ENCODE measurements at places on chromosomes 12 and 14.

GRCh38 chr14:39060818-39061437, 42.1 kb downstream of the SEC23A start:
- DNase-seq, result no peak

GRCh38 chr12:109458086-109458485, 19.0 kb downstream of the KCTD10 start:
- no peak for DNase-seq

DNA sequence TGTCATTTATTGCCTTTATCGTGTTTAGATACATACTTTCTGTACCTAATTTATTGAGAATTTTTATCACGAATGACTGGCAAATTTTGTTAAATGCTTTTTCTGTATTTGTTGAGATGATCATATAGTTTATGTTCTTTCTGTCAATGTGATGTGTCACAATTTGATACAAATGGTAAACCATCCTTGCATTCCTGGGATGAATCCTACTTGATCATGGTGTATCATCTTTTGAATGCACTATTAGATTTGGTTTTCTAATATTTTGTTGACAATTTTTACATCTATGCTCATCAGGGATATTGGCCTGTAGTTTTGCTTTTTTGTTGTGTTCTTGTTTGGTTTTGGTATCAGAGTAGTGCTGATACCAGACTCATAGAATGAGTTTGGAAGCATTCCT, 185.1 kb downstream of the NUBPL start:
- no peak for DNase-seq

DNA sequence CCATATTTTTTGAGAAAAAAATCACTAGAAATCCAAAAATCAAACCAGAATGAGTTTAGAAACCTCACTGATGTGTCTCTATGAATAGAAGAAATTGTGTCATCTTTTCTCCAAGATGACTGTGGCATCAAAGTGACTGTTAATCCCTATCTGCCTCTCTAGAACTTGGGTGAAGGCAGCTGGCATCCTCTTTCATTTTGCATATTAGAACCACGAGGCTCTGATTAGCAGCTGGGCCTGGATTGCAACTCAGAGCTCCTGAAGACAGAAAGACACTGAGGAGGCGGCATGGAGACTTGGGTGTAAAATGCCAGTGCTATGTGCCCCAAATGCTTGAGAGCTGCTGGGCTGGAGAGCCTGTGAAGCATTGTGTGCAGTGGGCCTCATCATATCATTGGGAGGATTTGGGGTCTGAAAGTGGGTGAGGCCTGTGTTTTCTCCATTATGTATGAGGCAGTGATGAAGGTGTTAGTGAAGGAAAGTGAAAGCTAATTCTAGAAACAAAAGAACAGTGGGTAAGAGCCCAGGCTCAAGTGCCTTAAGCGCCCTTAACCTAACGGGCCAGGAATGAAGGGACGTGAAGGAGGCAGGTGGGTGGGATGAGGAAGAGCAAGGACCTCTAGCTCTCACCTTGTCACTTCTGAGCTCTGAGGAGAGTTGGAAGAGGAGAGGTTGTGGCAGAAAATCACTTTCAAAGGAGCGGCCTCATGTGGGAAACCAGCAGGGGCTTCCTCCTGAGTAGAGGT, 26.2 kb downstream of the NKX2-8 start:
- DNase-seq, result no peak

DNA sequence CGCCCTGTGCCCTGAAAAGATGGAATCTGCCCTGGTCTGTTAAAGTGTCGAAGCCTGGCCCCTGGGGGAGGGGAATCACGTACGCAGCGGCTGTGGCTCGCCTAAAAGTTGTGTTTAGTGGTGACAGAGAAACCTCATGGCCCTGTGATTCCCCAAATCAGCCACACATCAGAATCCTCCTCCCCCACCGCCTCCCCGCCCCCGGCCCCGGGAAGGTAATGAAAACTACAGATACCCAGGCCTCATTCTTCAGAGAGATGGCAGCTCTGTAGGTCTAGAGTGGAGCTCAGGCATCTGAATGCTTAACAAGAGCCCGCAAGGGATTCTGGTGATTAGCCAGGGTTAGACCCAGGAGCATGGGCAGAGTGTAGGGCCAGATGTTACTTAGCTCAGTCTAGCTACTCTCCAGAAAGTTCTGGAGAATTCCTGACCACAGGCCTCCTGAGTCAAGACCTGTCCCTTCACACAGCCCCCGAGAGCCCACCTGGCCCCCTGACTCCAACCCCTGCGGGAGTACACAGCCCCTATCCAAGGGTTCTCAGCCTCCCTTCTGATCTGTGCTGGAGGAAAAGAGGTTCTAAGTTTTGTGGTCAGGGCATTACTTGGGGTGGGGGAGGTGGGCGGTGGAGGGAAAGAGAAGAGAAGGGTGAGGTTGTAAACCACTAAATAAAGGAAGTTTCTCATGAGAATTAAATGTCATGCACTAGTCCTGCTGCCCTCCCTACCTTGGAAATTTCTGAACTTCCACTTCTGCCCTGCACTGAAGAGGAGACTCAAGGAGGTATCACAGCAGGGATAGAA, 114.8 kb downstream of the PLXNC1 start:
- DNase-seq, result no peak

GRCh38 chr14:70882776-70883492, 24.3 kb upstream of the PCNX1 start:
- no peak for DNase-seq

DNA sequence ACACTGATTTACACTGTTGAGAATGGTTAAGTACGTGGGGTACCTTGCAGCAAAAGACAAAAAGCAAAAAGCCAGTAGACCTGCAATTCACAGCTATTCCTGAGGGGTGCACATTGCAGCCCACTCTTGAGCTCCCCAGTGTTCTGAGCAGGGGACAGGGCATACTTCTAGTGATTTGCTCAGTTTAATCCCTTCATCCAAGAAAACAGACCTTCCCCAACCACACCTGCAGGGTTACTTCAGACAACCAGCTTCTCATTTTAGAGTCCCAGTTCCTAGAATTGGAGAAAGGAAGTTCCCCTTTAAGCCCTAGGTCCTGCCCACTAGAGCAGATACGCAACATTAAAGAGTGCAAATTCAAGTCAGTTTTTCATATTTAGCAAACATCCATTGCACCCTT, 3.6 kb upstream of the WSB2 start:
- no peak for DNase-seq

DNA sequence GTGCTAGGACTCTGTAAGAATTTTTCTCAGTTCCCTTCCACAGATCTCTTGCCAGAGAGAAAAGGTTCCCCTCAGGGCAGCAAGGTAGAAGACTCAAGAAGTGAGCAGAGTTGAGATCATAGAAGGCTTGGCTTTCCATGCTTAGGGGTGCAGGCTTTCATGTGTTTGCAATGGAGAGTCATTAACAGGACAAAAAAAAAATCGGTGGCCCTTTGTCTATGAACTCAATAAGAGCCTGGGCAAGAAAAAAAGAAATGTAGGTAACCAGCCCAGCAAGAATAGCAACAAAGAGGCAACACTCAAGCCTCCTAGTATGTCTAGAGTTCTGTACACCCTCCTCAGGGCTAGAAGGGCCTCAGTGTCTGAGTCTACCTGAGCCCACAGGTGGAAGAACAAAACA, 23.4 kb upstream of the LRP6 start:
- DNase-seq, result no peak

- no peak for DNase-seq
Measured at GRCh38 chr12:10205220-10205807, 7.4 kb upstream of the GABARAPL1 start.

- DNase-seq, result no peak
Measured at GRCh38 chr12:132429946-132430643, 59.9 kb upstream of the FBRSL1 start.

DNA sequence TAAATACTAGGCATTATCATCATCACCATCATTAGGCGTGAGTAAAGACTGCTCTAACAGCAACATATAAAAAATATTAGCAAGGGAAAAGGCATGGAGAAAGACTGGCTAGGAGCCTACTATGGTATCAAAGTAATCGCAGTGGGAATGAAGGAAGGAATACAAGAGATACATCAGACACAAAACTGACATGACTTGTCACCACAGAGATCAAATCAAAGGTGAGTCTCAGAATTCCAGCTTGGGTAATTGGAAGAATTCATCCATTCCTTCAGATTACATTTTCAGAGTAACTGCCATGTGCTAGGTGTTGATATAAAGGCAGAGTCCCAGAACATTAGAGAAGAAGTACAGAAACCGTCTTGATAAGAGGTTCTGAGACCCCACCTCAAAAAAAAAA, 10.2 kb downstream of the ZBTB25 start:
- DNase-seq, result no peak

DNA sequence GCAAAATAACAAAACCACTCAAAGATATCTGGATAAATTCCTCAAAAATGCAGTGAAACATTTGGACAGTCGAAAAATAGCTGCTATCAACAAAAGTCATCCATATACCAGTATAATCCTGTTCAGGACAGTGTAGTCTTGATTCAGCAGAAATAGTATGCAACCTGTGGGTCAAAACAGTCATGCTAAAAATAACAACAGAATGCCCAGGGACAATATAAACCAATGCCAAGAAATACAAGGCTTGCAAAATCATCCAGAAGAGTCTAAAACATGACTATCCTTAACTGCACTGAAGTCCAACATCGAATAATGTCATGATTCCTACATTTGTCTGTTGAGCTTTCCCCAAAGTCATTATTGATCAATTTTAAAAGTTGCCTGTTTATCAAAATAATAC, 425.9 kb downstream of the FSCB start:
- no peak for DNase-seq

GRCh38 chr12:1978078-1978862, 26.0 kb downstream of the DCP1B start:
- no peak for DNase-seq

DNA sequence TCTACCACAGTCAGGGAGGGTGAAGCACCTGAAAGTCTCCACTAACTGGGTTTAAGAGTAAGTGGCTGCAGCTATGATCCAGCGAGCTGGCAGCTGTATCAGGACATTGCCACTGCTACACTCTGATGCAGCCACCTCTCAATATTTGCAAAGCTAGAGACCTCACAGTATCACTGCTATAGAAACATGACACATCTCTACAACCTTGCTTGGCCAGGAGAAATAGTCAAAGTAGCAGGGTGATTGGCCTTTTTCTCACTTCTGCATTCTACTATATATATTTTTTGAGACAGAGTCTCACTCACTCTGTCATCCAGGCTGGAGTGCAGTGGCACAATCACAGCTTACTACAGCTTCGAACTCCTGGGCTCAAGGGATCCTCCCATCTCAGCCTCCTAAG, 9.3 kb upstream of the FMNL3 start:
- DNase-seq, result no peak

- no peak for DNase-seq
Measured at GRCh38 chr12:58233886-58234285, 292.5 kb downstream of the ATP23 start.

DNA sequence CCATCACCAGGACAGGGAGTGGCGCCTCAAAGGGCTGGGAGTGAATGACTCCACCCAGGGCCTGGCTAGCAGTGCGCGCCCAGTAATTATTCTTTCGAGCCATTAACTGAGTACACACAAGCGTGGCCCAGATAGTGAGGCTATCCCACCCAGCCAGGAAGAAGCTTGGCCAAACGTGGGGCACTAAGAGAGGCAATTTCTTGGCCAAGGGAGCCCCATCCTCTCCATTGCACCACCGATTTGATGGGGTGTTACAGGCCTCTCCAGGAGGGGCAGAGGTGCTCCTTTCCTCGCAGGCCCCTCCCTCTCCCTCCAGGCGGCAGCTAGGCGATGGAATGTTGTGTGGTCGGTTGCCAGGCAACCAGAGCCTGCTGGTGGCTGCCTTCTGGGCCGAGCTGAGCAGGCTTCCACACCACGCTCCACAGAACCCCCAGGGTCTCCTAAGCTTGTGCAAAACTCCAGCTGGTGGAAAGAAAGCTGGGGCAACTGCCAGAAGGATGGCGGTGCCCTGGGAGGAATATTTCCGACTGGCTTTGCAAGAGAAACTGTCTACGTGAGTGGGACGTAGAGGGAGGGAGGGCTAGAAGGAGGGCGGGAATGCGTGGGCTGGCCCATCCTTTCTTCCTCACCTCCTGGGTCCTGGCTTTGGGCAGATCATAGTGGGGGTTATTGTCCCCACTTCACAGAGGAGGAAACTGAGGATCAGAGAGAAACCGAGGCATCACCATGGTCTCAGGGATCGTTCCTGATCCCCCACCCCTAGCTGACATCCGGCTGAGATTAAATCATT, at the start of gene CFAP73:
TSS of gene CFAP73 (plus strand) at position 364 of the 790 bp plus-strand sequence. CDS start at position 498, 134 bp downstream.
- DNase-seq, result no peak

- no peak for DNase-seq
Measured at GRCh38 chr14:79693935-79694334, 517.4 kb downstream of the DIO2 start.

DNA sequence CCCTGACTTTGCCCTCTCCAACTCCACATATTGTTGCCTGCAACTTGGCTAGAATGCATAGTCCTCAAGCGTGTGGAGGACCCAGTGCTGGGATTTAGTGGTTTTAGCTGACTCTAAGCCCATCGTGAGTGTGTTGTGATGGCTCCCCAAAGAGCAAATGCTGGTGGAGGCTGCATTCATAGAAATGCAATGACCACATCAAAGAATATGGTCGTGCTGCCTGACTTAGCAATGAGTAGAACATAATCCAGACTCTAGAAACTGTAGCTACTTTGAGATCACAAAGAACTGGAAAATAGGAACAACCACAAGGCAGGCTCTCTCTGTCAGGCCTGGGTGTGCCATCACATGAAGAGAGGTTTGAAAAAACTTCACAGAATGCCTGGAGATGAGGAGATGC, 1.3 kb downstream of the DYRK4 start:
- DNase-seq, result no peak

DNA sequence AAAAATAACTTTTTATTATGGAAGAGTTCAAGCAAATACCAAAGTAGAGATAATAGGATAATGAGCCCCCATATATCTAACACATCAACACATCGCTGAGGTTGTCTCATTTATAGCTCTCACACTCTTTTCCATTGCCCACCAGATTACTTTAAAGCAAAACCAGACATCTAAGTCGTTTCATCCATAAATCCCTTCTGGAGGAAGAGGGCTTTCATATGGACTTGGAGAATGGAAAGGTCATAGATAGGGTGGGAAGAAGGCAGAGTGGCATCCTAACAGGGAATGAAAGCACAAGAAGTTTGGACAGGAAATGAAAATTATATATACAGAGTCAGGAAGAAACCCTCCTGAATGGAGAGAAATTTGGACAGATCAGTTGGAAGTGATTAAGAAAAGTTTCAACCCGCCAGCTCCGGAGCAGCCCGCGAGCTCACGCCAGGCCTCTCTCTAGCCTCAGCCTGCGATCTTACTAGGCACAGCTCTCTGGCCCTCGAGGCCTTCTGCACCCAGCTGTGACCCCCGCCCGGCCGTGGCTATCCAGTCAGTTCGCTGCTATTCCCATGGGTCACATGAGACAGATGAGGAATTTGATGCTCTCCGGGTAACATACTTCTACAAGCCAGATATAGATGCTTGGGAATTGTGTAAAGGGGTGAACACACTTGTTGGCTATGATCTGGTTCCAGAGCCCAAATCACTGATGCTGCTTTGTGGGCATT, 48.4 kb upstream of the NID2 start:
- DNase-seq, result no peak

DNA sequence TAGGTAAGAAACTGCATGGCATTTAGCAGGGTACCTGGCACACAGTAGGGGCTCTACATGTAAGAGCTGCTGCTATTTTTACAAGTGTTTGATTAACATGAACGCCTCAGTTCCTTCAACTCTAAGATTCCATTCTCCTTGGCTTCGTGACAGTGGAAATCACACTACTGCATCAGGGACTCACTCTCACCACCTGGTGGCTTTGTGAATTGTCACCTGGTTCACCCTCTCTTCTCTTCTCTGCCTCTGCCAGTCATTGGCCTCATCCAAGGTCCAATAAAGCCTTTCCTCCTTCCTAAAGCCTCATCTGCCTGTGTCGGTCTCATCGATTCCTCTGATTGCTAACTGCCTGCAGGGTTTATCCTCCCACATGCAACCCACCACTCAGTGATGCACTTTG, 476.4 kb downstream of the VRK1 start:
- DNase-seq, result no peak

All from thoracic aorta (tissue), 2 donors.